ENCODE measurements at places on chromosomes 5 and 9. TPM values are rescaled to one million over a fixed set of nuclear protein-coding genes. Genes with fewer than 3 reads are reported as not detected.

ACOT12 gene
- not detected for total RNA-seq

NEUROG1 gene
- total RNA-seq, result not detected

LHX6 gene
- not detected for total RNA-seq

ZFP37 gene
- 0.32 TPM for total RNA-seq

GFI1B gene
- total RNA-seq, result not detected

CARD9 gene
- 7.2 TPM for total RNA-seq

FOXD4 gene
- total RNA-seq, result 0.22 TPM

BARHL1 gene
- total RNA-seq, result not detected

ANKRD55 gene
- total RNA-seq, result 1.0 TPM

IFNA2 gene
- not detected for total RNA-seq

CLTB gene
- total RNA-seq, result 84.0 TPM

BTNL8 gene
- total RNA-seq, result not detected

SLC31A1 gene
- 16.1 TPM for total RNA-seq

LRRC70 gene
- 0.86 TPM for total RNA-seq

DDX4 gene
- total RNA-seq, result not detected

RANBP3L gene
- not detected for total RNA-seq

RASGRF2 gene
- total RNA-seq, result 22.6 TPM

ANKDD1B gene
- 0.22 TPM for total RNA-seq

SH2D3C gene
- total RNA-seq, result 30.0 TPM

NINJ1 gene
- total RNA-seq, result 94.2 TPM

SLCO6A1 gene
- not detected for total RNA-seq

SLC6A3 gene
- total RNA-seq, result not detected

C7 gene
- not detected for total RNA-seq

PCDHA4 gene
- not detected for total RNA-seq

C9orf50 gene
- total RNA-seq, result not detected

SMIM32 gene
- not detected for total RNA-seq

NPR3 gene
- total RNA-seq, result not detected

FBN2 gene
- total RNA-seq, result not detected

GKAP1 gene
- 1.5 TPM for total RNA-seq

FNIP1 gene
- total RNA-seq, result 19.0 TPM

PCDH12 gene
- total RNA-seq, result 2.2 TPM

SLC25A2 gene
- total RNA-seq, result 0.20 TPM

CACFD1 gene
- total RNA-seq, result 1.1 TPM

MEGF10 gene
- not detected for total RNA-seq
